Ovary (tissue), 10 donors: ENCODE measurements at places on chromosomes 2 and 18.

GRCh38 chr2:158903711-158904405 is 64.6 kb upstream of the TANC1 start:
- no peak for DNase-seq

- no peak for DNase-seq
Observed at GRCh38 chr2:130842770-130843169, 6.1 kb downstream of the ARHGEF4 start.

GRCh38 chr2:80151248-80151647 is 153.3 kb downstream of the LRRTM1 start:
- no peak for DNase-seq

GRCh38 chr2:62306751-62307468 is 111.0 kb downstream of the B3GNT2 start:
- DNase-seq: no peak

- no peak for DNase-seq
Observed at GRCh38 chr2:201182650-201183364, at the start of gene CASP10. CASP10 (plus strand) TSS chr2:201183141; CDS start chr2:201185778, 2,637 bp downstream.

DNA sequence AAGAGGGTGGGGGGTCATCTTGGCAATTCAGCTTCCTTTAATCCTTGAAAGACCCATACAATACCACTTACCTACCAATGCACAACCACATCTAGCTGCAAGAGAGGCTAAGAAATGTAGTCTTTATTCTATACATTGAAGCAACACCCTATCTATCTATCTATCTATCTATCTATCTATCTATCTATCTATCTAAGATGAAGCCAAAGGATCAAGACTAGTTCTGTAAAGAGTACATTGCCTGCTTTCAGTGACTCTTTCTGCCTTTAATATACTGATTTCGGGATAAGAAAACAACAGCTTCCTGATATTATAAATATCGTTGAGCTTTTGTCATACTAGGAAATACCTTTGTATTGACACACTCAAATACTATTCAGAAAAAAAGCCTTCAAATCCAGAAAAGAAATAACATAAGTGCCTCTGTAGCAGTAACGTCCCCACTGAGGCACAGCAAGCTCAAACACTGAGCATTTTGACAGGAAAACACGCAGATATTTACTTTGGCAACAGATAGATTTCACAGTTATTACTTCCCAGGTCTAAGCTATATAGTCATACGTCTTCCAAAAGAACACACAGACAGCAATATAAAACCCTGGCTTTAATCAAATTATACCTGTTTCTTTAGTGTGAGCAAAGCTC is 139.4 kb upstream of the SERTAD2 start:
- no peak for DNase-seq

DNA sequence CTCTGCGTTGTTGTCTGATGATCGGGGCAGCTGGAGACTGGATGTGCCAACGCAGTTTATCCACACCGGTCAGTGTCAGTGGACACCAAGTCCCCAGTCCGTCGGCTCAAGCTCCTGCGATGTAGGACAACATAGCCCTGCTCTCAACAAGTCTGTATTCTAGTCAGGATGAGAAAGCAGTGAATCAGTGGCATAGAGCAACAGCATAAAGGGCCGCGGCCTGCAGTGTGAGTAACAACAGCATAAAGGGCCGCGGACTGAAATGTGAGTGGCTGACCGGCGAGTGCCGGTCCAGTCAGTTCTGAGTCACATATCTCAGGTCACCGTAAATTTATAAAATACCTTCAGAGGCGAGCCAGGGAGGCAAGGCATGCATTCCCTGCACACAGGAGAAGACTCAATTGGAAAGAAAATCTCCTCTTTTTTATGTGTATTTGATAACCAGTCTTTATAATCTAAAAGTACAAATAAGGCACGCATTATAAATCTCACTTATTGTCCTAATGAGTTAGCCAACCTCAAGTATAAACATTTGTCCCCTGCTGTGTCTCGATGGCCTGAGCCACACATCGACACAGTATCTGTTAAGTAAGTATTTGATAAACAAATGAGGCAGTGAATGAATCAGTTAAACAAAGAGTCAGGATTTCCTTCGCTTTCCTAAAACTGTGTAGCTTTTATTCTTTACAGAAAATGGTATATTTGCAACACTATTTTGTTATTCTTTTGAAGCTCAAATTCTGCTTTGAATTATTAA is 33.8 kb upstream of the NFATC1 start:
- DNase-seq: no peak

DNA sequence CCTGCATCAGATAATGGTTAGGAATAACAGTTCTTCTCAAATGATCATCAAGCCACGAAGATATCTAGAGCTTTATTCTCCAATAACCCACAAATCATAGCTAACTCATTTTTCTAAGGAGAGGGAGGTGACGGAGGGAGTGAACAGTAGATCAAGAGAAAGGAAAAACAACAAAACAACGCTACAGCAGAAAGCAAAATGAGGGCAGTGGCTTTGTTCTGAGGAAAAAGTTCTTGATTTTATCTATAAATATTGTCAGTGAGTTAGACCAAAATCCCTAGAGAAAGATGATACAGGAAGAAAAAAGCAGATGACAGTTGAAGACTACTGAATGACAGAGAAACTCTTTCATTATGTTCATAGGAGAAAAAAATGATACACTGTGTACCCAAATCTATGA is 71.0 kb downstream of the STK39 start:
- DNase-seq: no peak

DNA sequence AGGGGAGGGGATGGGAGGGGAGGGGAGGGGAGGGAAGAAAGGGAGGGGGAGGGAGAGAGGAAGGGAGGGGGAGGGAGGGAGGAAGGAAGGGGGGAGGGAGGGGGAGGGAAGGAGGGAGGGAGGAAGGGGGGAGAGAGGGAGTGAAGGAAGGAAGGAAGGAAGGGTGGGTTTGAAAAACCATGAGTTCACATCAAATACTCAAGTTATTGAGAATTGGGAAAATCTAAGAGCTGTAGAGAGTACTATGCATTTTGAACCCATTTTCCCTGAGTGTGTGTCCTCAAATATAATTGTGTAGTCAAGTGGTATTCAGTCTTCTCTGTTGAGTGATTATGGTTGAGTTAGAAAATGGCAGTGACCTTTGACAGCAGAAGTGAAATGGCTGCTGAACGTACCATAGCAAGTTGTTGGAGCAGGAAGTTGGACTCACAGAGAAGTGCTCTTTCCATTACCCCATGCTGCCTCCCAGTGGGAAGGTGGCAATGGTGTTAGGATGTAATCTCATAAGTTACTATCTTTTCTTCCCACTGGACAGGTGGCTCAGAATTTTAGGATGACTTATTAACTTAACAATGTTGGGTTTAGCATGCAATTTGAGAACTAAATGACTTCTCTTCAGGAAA is 214.6 kb downstream of the SETBP1 start:
- DNase-seq: no peak

DNA sequence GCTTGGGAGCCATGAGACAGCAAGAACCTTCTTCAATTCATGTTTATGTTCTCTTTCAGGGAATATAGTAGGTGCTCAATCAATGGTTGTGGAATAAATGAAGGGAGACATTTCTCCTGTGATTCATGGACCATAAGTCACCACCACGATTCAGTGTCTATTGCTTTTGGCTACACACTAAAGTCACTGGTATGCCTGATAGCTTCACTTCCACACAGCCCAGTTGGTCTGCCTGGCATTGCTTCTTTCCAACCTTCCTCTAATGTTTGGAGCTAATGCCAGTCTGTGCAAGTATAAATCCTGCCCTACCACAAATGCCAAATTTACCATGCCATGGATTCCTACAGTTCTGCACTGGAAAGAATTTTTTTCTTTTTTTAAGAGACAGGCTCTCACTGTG is 1.3 kb upstream of the CXCR1 start:
- no peak for DNase-seq

GRCh38 chr2:218811382-218811781 is 20.2 kb downstream of the PRKAG3 start:
- DNase-seq: no peak

- DNase-seq: no peak
Observed at GRCh38 chr2:24957221-24957620, 14.5 kb downstream of the DNAJC27 start.

DNA sequence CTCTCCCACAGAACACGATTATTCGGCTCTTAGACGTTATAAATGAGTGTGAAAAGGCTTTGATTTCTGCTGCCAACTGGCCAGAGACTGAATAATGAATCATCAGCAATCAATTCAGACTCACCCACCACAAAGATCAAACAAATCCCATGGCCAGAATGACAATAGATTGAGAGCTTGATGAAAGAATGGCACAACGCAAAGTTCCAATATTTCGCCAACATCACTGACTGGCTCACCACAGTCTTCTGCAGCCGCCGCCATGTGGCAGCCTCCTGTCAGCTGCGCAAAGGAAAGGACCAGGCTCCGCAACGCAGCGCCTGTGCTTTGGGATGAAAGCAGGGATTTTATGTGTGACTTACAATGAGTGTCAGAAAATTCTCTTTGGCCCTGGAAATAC is 104.4 kb upstream of the SOX11 start:
- DNase-seq: no peak
